ENCODE measurements at places on chromosomes 4 and X.

- DNase-seq, result no peak
Observed at GRCh38 chr4:86334020-86334750, 25.7 kb downstream of the MAPK10 start.

GRCh38 chr4:144174401-144175067 is 34.0 kb upstream of the GYPA start:
- peak; percentile 41 for DNase-seq

- no peak for DNase-seq
Observed at GRCh38 chr4:139243448-139244365, 36.3 kb downstream of the MGARP start.

GRCh38 chrX:107725761-107726555 is 49.6 kb downstream of the TSC22D3 start:
- no peak for DNase-seq
